Esophagus squamous epithelium (tissue), 5 donors: ENCODE measurements at places on chromosomes 2 and 18.

- DNase-seq: no peak
These were observed 368.2 kb downstream of the CDH2 start for GRCh38 chr18:27808683-27809082.

GRCh38 chr2:157349949-157350515 is 24.4 kb upstream of the ERMN start:
- no peak for DNase-seq

DNA sequence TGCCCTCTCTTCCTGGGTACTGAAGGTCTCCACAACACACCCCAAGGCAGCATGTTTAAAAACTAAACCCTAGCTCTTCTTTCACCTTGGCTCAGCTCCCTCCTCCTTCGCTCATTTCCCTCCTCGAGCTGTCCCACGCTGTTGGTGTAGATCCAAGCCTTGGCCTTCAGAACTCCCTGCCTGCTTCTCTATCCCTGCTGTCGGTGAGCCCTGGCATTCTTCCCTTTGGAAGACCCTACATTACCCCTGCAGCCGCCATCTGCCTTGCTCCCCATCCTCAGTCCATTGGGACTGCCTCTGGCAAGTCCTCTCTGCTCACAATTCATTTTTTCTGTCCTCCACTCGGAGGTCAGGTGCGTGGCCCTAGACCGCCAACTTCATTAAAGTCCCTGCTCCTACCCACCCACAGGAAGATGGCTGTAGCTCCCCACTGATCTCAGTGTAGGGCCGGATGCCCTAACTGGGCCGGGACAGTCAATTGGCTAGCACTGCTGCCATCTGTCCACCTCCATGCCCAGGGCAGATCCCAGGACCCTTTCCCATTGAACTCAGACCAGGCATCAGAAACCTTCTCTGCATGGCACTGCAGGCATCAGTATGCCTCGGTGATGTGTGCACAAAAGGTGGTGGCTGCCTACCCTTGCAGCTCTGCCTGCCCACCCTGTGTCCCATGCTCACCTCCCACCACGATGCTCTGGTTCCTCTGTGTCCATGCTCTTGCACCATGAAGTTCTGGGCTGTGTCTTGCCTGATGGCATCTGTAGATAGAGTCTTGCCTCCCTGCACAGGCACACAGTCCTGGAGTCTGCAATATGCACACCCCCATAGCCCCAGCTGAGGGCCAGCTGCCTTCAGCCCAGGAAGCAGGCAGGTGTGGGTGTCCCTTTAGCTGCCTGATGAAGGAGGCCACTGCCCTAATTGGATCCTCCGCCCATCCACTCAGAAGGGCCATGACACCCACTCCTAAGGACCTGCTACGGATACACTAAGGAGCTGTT is 5.7 kb downstream of the AMER3 start:
- no peak for DNase-seq

DNA sequence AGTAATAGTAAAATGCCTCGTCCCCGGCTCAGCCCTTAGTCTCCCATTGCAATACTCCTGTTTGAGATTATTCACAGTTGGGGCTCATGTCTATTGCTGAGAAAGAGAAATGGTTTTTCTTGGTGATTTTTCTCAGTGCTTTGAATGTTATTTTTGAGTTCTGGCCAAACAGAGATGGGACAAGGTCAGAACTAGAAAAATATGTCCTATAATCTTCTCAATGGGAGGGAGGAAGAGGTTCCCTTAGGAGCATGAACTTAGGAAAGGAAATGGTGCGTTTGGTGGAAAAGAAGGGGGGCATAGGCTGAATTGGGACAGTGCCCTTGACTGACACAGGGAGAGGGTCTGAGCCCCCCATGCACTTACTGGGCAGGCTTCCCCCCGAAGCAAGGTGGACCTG is 133.8 kb downstream of the AGAP1 start:
- no peak for DNase-seq

- DNase-seq: no peak
These were observed 805 bp downstream of the LIMS2 start for GRCh38 chr2:127674241-127675209.

GRCh38 chr18:59123588-59124369 is 15.9 kb upstream of the SEC11C start:
- DNase-seq: no peak

- DNase-seq: no peak
These were observed 98.2 kb downstream of the KCNF1 start for GRCh38 chr2:11009891-11010290.

DNA sequence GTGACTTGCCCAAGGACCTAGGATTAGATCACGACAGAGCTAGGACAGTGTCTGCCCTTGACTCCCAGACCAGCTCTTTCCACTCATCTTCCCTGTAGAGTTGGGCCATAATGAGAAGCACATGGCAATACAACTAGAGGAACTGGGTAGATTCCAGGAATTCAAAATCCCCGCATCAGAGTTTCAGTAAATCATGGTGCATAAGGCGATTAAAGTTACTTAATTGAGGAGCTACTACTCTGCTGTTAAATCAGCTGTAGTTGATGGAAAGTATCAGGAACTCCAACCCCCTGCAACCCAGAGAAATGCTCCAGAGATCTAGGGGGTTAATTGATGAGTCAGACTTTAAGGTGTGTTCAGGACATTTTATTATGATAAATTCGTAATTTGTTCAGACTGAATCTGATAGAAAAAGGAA is 5.7 kb downstream of the ANTXR1 start:
- no peak for DNase-seq

DNA sequence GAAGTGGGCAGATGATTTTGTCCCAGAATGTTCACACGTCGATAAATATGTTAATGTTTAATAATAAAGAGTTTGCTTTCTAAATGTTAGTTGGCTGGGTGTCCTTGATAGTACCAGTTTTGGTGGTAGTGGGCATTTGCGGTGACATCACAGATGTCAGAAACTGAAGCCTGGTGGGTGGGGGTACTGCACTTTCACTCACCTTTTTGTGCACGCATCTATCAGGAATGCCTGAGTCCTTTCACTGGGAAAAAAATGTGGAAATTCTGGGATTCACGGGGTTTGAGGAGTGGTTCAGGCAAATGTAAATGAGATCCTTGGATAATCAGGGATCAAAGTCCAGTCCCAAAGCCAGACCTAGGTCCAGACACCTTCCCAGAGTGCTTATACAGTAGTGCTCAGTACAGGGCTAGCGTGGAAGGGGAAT is 3.2 kb downstream of the EPAS1 start:
- DNase-seq: no peak

- no peak for DNase-seq
These were observed 1558.6 kb upstream of the NXPH2 start for GRCh38 chr2:140338795-140339194.

GRCh38 chr2:14081521-14081920 is 551.0 kb upstream of the LRATD1 start:
- no peak for DNase-seq

DNA sequence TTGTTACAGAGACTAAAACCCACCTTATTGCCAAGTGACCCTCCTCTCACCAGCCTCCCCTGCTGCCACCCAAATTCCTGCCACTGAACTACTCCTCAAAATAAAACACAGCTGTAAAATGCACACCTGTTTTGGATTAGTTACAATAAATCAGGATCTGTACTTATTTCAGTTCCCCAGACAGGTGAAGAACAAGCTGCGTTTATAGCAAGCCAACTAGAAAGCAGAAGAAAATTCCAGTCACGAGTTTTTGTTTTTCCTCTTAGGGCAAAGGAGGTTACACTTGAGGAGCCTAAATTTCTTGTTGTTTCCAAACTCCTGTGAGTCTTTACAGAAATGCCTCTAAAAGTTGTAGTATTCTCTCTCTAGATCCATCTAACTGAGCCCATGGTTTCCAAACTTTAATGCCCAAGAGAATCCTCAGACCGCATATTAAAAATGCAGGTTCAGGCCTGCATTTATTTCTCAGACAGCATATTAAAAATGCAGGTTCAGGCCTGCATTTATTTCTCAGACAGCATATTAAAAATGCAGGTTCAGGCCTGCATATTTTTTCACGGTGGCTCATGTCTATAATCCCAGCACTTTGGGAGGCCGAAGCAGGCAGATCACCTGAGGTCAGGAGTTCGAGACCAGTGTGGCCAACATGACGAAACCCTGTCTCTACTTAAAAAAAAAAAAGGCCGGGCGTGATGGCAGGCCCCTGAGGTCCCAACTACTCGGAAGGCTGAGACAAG is 62.2 kb downstream of the ALPK2 start:
- DNase-seq: no peak

GRCh38 chr2:241067501-241068135 is 34.5 kb downstream of the MTERF4 start:
- no peak for DNase-seq

DNA sequence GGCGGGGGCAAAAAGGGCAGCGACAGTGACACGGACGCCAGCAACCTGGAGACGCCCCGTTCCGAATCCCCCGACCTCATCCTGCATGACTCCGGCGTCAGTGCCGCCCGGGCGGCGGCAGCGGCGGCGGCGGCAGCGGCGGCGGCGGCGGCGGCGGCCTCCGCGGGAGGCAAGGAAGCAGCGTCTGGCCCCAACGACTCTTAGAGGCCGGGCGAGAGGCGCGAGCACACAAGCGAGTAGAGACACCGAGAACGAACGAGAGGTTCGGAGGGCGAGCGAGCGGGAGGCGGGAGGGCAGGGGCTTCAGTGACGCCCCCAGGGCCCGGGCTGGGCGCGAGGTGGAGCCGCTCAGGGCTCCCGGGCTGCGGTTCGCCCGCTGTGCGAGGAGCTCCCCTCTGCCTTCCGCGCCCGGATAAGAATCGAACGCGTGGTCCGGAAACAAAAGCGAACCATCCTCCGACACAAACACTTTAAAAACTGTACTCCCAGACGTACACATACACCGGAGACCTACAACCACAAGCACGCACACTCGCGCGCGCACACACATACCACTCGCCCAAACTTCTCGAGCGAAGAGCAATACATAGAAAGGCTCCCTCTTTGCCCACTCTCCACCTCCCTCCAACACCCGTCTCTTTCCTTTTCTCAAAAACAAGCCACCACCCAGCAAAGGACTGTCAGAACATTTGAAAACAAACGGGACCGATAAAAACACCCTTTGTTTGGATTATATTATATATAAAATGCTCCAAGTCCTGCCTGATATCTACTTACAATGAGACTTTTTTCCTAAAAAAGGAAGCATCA is 2.8 kb downstream of the SP9 start:
- DNase-seq: no peak

DNA sequence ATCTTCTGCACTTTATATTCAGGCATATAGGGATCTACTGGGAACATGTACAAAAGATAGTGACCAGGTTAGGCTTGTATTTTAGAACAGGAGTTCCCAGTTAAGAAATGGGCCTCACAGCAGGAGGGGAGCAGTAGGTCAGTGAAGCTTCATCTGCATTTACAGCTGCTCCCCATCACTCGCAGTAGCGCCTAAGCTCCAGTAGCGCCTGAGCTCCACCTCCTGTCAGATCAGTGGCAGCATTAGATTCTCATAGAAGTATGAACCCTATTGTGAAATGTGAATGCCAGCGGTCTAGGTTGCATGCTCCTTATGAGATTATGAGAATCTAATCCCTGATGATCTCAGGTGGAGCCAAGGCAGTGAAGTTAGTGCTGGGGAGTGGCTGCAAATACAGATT is 224.4 kb upstream of the CYRIA start:
- DNase-seq: no peak

GRCh38 chr18:79517341-79517740 is 121.6 kb downstream of the NFATC1 start:
- no peak for DNase-seq

GRCh38 chr2:176584333-176584732 is 315.1 kb downstream of the MTX2 start:
- no peak for DNase-seq

GRCh38 chr2:78707776-78708386 is 317.6 kb upstream of the REG3G start:
- no peak for DNase-seq

- DNase-seq: no peak
These were observed 14.5 kb upstream of the BMP10 start for GRCh38 chr2:68885811-68886075.

GRCh38 chr2:58640042-58640441 is 398.9 kb upstream of the FANCL start:
- DNase-seq: no peak

GRCh38 chr2:149125031-149125725 is 86.7 kb downstream of the LYPD6B start:
- no peak for DNase-seq

DNA sequence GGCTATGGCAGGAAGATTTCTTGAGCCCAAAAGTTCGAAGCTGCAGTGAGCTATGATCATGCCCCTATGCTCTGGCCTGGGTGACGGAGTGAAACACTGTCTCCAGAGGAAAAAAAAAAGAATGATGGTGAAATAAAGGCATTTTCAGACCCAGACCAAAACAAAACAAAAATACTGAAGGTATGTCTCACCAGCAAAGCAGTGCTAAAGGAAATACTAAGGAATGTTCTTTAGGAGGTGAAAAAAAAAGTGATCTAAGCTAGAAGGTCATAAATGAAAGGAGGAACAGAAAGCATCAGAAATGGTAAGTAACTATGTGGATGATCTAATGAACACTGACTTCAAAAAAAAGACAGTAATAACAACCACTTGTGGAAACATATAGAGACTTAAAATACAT is 18.7 kb downstream of the SS18 start:
- DNase-seq: no peak

GRCh38 chr2:121039679-121040078 is 245.3 kb downstream of the TFCP2L1 start:
- DNase-seq: no peak

DNA sequence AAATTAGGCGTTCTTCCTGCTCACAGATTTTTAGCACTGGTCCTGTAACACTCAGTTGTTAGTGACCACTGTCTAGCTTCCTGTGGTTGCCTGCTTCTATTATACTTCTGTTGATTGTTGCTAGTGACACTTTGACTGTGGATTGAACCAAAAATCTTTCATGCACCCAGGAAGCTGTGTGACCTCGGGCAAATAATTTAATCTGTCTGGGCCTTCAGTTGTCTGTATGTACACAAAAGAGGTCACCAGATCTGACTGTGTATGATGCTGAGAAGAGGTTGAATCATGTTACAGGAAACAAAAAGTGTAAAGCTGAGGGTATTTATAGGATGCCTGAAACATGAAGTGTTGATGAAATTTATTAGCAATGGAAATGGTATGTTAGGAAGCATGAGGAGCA is 12.7 kb downstream of the ICOS start:
- DNase-seq: no peak

DNA sequence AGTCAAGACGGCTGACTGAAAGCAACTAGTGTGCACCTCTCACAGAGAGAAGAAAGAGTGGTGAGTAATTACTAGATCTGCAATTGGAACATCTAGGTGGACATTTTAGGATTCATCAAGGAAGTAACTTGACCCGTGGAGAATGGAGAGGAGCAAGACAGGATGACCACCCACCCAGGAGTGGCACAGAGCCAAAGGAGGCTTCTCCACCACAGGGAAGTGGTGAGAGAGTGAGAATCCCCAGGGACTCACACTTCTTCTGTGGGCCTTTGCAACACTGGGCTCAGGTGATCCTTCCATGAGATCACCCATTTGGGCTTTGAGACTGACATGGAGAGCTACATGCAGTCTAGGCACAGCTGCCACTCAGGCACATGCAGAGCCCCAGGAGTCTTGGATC is 132.8 kb upstream of the GALNT5 start:
- DNase-seq: no peak

GRCh38 chr2:61327173-61327572 is 143.7 kb downstream of the USP34 start:
- no peak for DNase-seq

- no peak for DNase-seq
These were observed 1.7 kb upstream of the PKDCC start for GRCh38 chr2:42045848-42046748.
